ENCODE measurements at places on chromosomes 6 and 20.

DNA sequence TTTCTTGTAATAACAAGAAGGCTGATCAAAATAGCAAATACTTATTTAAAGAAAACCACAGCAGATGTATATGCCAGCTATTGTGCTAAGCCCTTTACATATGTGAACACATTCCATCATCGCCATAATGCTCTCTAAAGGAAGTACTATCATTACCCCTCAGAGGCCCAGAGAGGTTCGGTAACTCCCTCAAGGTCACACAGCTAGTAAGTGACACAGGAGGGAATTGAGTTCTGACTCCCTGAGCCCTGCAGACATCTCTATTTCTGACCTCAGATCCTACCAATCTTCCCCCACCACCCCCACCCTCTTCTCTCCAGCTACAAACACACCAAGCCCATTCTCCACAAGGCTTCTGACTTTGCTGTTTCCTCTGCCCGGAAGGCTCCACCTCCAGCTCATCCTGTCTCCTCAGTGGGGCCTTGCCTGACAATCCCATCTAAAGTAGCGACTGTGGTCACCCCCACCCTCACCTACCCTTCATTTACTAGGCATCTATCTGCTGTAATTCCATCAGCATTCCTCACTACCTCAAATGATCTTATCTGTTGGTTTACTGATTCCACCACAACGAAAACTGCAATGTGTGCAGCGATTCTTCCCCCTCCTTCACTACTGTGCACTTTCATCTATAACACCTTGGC is 234.5 kb downstream of the LRFN2 start:
- DNase-seq, result no peak

DNA sequence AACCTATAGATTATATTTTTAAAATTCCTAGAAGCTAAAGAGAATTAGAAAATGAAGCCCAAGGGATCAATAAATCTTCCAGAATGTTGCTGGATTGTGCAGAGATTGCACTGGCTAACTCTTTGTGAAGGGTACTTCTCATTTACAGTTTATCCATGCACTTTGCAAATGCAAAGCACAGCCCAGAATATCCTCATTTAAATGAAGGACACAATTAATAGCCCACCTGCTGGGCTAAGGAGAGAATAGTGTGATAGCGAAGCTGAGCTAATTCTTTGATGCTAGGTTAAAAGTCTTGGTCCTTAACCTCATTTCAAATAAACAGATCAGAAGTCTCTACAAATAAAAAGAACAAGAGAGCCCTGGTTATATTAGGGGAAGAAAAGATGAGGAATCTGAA is 72.5 kb downstream of the SMPDL3A start:
- DNase-seq, result no peak

GRCh38 chr20:64238115-64238825 is 17.3 kb upstream of the PCMTD2 start:
- no peak for DNase-seq

- no peak for DNase-seq
Observed at GRCh38 chr6:43698584-43699349, 11.2 kb upstream of the MRPS18A start.

DNA sequence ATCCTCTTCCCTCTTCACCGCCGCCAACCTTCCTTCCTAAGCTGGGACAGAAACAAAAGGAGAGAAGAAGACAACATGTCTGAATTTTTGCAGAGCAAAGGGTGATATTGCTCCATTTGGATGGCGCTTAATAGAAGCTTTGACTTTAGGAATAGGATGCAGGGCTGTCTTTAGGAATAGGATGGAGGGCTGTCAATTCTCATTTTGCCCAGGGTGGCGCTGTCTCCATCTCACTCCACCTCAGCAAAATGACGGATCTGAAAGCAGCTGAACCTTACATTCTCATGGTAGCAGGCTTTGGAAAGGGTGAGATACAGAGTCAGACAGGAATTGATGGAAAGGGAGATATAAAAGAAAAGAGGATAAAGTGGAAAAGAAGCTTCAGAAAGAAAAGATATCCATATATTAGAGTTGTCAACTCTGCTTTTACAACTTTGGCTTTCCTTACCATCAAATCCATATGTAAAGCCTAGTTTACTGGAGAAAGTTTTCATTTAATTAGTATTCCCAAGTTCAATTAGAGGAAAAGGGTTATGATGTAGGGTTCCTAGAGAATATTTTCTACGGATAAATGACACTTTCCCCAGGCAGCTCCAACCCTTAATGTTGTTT is 2.4 kb downstream of the MTCL3 start:
- DNase-seq, result peak; percentile 26

- no peak for DNase-seq
Observed at GRCh38 chr20:37579106-37579505, 51.4 kb upstream of the BLCAP start.

- DNase-seq, result no peak
Observed at GRCh38 chr6:145863988-145864616, 49.5 kb upstream of the FBXO30 start.
